MCF 10A (cell line): ENCODE measurements at places on chromosomes 11 and 22.

DNA sequence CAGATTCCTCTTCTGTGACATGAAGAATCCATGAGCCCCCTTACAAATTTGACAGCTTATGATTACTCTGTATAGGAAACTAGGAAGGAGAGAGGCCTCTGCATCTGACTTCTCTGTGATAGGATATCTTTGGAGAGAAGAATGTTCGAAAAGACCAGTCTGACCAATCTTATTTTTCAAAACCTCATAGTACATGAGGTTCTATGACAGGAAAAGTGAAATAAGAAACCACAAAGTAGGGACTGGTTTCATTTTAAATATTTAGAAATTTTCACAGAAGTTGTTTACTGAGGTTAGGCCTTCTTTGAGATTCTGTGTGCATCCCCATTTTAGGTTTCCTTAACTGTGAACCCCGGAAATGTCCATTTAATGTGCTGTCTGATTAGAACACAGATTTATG is 2.1 kb upstream of the OR4X1 start:
- DNase-seq, result no peak

GRCh38 chr11:69922015-69922595 is 102.9 kb upstream of the FGF3 start:
- no peak for DNase-seq

- no peak for DNase-seq
Observed at GRCh38 chr22:29330753-29331152, 15.3 kb upstream of the RASL10A start.

- DNase-seq, result no peak
Observed at GRCh38 chr22:47533961-47534803, 771.7 kb downstream of the TBC1D22A start.

DNA sequence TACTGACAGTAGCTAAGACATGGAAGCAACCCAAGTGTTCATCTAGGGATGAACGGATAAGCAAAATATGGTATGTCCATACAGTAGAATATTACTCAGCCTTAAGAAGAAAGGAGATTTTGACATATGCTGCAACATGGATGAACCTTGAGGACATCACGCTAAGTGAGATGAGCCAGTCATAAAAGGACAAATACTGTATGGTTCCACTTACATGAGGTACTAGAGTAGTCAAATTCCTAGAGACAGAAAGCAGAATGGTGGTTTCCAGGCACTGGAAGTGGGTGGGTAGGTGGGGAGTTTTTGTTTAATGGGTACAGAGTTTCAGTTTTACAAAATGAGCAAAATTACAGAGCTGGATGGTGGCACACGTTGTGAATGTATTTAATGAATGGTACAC is 18.1 kb downstream of the CHST1 start:
- DNase-seq, result no peak

DNA sequence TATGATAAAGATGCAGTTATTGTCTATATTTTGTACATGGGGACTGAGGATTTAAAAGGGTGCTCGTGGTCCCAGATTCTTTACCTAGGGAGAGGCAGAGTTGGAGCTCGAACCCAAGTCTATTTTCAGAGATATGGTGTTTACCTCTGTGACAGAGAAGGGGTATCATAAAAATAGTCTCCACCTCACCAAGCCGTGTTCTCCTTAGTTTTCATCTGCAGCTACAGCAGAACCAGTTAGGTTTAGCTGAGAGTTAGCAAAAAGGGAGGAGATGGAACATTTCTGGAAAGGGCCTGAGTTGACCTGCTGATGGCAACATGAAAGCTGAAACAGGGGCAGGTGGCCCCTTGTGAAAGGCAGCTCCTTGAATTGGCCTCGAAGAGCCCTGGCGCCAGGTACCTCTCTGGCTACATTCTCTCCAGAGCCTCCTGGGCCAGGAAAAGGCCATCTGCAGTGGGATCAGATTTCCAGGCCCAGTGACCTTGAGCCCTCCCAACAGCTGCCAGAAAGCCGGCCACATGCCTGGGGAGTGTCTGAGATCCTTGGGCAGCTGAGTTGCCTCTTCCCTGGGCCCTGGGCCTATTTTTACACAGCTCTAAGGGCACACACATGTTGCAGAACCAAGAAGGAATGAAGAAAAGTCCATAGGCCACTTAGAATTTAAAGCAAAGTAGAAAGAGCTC is 136.6 kb downstream of the NAV2 start:
- DNase-seq, result no peak

GRCh38 chr11:118606157-118606843 is 1.1 kb upstream of the PHLDB1 start:
- DNase-seq, result no peak

- DNase-seq, result no peak
Observed at GRCh38 chr11:21987261-21987660, 205.6 kb upstream of the ANO5 start.

- no peak for DNase-seq
Observed at GRCh38 chr11:117020287-117020686, 77.9 kb downstream of the SIK3 start.

GRCh38 chr11:104146421-104146820 is 17.5 kb downstream of the PDGFD start:
- no peak for DNase-seq

DNA sequence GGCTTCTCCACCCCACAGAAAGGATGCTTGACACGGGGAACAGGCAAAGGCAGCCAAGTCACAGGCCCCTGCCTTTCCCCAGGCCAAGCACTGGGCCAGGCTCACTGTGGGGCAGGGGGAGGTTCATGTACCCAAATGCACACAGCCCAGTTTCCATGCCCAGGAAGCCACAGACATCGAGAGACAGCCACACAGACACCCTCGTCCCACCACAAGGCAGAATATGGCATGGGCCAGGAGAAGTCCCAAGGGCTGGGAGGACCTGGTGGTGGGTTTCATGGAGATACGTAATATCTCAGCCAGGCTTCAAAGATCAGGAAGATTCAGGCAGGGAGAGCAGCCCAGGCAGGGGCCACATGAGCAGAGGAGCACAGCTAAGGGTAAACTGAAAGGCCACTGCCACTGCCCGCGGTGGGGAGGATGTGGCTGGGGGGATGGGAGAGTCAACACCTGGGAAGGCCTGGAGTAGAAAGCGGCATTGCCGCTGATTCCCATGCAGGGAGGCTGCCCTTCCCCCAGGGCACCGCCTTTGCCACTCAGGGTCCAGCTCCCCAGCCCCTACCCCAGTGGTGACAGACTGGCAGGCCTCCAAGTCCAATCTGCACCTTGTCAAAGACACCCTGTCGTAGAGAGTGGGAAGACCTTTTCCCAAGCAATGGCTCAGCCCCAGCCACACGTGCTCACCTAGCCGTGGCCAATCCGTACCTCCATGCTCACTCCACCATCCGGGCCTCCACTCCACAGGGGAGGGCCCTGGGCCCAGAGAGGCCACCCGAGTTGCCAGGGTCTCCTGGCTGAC is 2.4 kb upstream of the MFNG start:
- DNase-seq, result no peak

- DNase-seq, result peak; percentile 36
Observed at GRCh38 chr11:100574894-100575769, 112.0 kb upstream of the ARHGAP42 start.

GRCh38 chr11:46162700-46163099 is 41.4 kb upstream of the PHF21A start:
- DNase-seq, result no peak

- DNase-seq, result no peak
Observed at GRCh38 chr11:134515081-134515960, 103.3 kb upstream of the B3GAT1 start.

DNA sequence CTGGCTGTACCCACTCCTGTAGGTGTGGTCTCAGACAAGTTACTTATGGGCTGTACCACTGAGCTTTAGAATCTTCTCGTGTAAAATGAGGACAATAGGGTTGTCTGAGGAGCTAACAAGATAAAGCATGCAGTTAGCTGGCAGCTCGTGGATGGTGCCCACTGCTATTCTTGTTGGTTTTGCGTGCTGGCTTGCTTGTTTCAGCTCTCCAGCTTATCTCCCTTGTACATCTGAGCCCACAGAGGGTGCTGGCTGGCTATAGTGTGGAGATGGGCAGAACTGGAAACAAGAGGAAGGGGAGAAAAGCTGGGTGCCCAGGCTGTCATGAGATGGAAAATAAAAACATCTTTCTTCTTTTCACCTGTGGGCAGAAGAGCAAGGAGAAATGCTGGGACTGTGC is 46.5 kb upstream of the GALNT18 start:
- DNase-seq, result no peak

DNA sequence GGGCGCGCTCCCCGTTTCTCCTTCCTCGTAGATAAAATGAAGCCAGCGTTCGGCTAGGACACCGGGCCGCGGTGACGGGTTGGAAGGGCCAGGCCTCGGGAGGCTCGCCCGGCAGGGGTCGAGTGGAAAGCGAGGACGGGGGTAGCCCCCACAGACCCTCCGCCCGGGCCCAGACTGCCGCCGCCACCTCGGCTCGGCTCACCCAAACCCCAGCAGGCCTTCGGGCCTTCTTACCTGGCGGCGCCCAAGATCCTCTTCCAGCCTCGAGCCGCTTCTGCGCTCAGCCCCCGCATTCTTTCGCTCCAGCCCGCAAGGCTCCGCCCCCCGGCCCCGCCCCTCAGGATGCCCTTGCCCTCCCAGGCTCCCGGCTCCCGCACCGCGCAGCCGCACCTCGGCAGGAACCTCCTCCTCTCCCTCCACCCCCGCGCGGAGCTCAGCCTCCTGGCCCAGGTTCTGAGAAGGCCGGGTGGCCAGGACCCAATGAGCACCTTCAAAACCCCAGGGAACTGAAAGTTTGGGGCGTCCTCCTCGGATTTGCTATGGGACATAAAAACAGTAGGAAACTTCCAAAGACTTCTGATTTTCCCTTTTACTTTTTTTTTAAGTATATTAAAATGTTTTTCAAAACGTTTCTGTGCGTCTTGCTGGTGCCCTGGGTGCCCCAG is at the start of gene CD59:
CD59 (minus strand) TSS at position 276 of the 665 bp plus-strand sequence. CDS start 13,978 bp downstream, outside the sequence.
- DNase-seq, result peak; percentile 96

DNA sequence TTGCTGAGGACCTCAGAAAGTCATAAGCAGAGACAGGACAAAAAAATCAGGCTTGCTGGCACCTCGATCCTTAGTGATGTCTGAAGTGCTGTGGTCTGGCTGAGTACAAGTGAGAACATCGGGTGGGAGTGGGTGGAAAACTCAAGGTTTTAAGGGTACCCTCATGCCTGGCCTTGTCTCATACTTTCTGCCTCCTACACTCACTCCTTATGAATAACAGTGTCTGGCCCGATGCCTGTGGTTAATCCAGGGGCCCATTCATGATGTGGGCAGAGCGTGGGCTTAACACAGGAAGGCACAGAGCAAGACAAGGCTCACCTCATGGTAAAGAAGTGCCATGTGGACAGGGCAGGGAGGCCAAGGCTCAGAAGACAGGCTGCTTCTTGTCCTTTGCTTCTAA is 11.0 kb upstream of the UCP3 start:
- DNase-seq, result peak; percentile 13

- peak; percentile 48 for DNase-seq
Observed at GRCh38 chr11:88169471-88169870, 5.8 kb downstream of the RAB38 start.

GRCh38 chr11:16895306-16895705 is 118.9 kb downstream of the PLEKHA7 start:
- DNase-seq, result no peak

- no peak for DNase-seq
Observed at GRCh38 chr22:35530700-35531099, 9.9 kb upstream of the RASD2 start.

- no peak for DNase-seq
Observed at GRCh38 chr11:133906746-133907145, 50.0 kb downstream of the IGSF9B start.

DNA sequence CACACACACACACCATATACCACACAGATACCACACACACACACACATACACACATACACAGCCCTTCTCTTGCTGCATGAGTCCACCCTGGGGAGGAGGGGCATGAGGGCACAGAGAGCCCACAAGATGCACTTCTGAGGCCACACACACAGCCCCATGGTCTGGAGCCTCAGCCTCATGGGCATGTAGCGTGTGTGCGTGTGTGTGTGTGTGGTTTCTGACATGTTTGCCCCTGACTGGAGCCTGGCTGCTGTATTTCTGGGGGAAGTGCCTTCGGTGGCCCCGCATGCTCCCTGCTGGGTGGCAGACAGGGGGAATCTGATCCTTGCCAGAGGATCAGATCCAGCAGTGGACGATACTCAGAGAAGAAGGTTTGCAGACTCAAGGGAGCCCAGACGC is 97.0 kb upstream of the PRR5 start:
- no peak for DNase-seq

GRCh38 chr22:30460147-30460546 is 11.7 kb downstream of the SEC14L3 start:
- DNase-seq, result peak; percentile 31

GRCh38 chr11:133524488-133524887 is 7.8 kb downstream of the OPCML start:
- no peak for DNase-seq

- DNase-seq, result no peak
Observed at GRCh38 chr11:43404406-43404805, 45.7 kb downstream of the TTC17 start.

GRCh38 chr11:64000740-64001483 is 14.7 kb downstream of the OTUB1 start:
- no peak for DNase-seq

DNA sequence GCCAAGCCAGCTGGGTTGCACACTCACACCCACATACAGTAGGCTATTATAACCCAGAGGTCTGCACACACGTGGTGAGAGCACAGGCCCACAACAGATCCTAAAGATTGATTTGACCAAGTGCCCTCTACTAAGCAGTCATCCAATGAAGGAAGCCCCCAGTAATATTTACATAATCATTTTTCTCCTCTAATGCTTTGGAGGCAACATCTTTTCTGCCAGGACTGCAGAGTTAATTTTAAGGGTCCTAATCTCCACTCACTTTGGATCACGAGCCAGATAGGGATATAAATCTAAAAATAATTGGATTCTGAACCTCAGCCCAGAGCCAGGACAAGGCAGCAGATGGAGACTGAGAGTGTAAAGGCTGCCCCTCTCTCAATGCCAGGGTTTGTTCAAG is 49.1 kb upstream of the MTNR1B start:
- DNase-seq, result no peak

GRCh38 chr11:5605849-5606248 is 9.4 kb downstream of the TRIM6 start:
- DNase-seq, result peak; percentile 87

GRCh38 chr11:111538407-111539114 is 2.0 kb upstream of the LAYN start:
- DNase-seq, result peak; percentile 28

- DNase-seq, result no peak
Observed at GRCh38 chr11:73528483-73529203, 69.3 kb downstream of the FAM168A start.

GRCh38 chr22:46251816-46252380 is 1.8 kb upstream of the CDPF1 start:
- DNase-seq, result no peak
